ENCODE measurements at places on chromosomes 7 and 10.

DNA sequence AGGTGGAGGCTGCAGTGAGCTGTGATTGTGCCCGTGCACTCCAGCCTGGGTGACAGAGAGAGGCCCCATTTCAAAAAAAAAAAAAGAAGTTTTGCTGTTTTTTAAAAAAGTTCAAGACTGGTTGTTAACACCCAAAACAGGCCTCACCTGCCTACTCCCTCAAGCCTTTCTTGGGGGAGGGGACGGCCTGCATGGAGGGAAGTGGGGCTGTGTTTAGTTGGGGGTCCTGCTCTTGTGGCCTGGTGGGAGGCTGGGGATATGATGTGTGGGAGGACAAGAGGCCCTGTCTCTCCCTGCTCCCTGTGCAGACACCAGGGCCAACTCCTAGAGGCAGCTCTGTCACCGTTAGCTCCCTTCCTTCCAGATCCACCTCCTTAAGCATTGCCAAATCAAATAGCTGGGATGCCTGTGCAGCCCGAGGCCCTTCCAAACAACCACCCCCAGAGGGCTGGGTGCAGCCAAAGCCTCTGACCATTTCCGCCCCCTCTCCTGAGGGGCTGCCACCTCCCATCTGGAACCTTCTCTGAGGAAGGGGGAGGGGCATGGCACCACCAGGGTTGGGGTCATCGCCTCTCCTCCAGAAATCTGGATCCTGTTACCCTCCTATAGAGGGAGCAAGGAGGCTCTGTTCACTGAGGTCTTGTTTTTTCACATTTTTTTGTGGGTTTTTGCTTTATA lies 32.9 kb upstream of the ANKRD2 start:
- DNase-seq: no peak

DNA sequence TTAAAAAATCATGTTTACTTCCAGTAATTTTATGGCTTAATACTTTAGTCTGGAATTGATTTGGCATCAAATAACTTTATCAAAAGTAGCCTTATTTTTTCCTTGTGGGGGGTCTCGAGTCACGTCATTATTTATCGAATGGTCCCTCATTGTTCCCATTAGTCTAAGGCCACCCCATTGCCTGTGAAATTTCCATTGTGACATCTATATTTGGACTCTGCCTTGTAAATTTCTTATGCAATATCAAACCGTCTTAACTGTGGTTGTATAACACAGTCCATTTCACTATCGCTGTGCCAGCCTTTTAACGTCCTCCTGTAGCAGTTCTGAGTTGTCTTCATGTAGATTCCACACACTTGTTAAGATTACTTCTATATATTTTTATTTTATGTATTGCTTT lies 103.9 kb upstream of the RET start:
- DNase-seq: no peak

GRCh38 chr7:100781255-100781654 lies 46.1 kb downstream of the EPHB4 start:
- no peak for DNase-seq

GRCh38 chr7:43658718-43659548 lies 70.4 kb downstream of the COA1 start:
- DNase-seq: no peak

- DNase-seq: no peak
Measured at GRCh38 chr10:35950226-35950625, 308.1 kb upstream of the FZD8 start.

- no peak for DNase-seq
Measured at GRCh38 chr7:130419658-130420057, 21.2 kb downstream of the CEP41 start.

DNA sequence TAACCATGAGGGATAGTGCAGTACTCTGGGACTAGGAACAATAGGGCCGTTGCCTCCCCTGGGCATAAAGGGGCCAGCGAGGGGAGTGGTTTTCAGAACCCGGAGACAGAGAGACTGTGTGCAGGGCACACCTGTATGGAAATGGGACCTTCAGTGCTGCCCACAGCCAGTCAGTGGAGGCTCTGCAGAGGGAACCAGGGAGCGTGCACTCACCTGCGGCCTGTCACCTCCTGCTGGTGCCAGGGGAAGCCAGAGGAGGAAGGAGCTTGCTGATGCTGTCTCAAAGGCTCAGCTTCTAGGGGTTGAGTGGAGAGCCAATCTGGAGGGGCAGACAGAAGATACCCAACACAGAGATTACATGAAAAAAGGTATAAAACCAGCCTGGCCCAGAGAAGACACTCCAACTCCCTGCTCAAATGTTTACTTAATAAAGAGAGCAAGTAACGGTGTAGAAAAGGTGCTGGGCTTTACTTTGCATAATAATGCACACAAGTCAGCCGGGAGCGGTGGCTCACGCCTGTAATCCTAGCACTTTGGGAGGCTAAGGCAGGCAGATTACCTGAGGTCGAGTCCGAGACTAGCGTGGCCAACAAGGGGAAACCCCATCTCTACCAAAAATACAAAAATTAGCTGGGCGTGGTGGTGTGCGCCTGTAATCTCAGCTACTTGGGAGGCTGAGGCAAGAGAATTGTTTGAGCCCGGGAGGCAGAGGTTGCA lies 35.5 kb upstream of the WAPL start:
- no peak for DNase-seq

DNA sequence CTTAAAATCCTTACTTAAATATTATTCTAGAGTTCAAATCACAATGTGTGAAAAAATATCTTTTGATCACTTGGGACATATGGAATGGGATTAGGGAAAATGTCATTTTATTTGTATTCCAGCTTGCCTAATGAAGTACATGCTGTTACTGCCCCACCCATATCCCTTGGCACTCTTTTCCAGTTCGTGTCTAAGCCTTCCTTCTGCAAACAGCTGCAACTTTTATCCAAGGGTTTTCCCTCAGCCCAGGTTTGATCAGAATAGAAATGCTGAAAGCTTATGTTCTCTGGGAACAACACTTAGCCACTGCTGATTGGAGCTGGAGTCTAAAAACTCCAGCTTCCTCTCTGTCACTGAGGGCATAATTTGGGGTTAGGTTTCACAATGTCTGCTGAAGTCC lies 214.1 kb upstream of the FAM3C start:
- no peak for DNase-seq

GRCh38 chr7:7959979-7960670 lies 8.5 kb upstream of the GLCCI1 start:
- DNase-seq: no peak

- DNase-seq: no peak
Measured at GRCh38 chr7:136293272-136293671, 316.1 kb upstream of the MTPN start.

DNA sequence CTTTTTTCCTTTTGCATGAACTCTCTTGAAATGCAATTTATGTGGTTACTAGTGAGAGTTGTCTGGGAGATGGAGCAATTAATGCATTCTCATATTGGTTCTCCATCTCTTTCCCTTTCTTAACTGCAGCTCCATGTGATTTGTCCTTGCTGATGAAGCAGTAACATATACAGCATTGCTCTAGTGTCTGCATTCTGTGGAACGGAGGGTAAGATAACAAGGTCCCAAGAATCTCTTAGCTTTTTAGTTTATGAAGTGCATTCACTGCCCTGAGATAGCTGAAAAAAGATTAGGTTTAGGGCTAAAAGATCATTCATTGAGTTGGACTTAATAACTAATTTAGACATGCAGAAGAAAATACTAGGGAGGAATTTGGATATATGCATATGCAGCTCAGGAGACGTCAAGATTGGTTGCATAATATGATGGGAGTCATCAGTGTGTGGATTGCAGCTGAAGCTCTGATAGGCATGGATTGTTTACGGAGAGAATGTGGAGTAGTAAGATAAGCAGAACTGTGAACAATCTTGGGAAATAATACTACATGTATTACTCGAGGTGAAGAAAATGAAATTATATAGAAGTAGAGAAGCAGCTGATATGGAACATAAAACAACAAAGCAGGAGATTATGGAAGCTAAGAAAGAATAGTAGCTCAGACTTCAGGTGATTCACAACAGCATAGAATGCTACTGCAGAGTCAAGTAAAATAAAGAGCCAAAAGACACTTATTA lies 404.7 kb downstream of the ARL4A start:
- no peak for DNase-seq

DNA sequence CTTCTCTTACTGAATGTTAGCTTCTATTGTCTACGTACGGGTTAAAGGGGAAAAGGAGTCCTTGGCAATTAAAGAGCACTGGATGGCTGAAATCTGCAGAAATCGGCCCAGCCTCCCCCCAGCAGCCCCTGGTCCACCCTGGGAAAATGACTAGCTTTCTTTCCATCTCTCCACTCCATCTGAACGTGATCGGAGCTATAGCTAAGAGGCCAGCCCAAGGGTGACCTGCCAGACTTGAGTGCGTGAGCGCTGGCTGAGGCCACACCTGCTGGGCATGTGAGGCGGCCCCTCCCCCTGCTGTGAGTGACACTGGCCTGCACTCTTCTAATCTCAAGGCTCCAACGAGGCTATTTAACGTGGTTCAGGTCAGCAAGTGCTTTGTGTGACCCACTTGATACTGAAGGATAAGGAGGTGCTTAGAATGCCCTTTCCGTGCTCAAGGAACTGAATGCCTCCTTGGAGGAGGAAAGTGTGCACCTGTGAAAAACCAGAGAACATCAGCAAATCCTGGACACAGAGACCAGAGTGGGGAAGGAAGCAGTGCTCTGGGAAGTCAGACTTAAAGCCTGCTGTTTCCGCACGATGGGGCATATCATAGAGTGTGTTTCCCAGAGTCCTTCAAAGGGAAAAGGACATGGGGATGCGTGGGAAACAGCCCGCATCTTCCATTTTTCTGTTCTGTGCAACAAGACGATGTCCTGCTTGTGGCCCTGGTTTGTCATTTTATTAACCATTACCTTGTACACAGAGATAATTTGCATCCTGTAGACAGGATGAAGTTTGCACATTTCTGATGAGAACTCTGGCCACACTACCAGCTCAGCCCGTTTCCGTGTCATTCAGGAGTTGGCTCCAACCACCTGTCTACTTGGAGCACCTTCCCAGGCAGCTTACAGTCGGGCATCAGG lies 12.5 kb upstream of the MNX1 start:
- DNase-seq: no peak

GRCh38 chr7:143381427-143382125 lies 431 bp downstream of the ZYX start:
- no peak for DNase-seq

DNA sequence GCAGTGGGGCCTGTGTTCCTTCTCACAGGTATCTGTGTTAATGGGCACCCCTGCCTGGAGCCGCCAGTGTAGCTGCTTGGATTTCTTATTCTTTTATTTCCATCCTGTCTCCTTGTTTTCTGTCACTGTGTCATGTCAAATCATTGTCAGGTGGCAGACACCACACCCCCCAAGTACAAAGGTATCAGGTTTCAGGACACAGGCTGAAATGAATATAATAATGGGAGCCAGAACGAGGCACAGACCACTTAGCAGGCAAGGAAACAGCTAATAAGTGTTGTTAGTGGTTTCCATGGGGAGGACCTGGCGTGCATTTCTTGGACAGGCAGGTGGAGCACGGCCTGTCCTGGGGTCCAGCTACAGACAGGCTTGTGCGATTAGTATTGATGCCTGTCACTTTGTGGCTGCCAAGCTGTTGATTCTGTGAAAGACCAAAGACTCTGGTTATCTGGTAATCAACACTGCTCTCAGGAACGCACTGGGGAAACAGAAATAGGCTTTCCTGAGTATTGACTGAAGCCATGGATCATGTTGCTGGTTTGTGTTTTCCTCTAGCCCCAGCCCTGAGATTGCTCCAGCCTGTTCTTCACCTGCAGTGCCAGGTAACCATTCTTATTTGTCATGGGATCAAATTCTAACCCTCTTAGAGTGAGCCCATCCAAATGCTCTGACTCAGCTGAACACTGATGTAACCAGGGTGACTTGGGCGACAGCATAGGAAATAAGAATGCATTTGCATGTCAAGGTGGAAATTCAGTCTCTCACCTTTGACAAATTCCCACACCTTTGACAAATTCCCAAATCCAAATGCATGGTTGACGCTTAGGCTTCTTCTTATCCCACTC lies 1002.0 kb downstream of the LRMDA start:
- DNase-seq: no peak

GRCh38 chr10:88249450-88249849 lies 333.7 kb downstream of the RNLS start:
- no peak for DNase-seq

GRCh38 chr10:85864868-85865526 lies 501.6 kb downstream of the GRID1 start:
- no peak for DNase-seq

- no peak for DNase-seq
Measured at GRCh38 chr10:127798111-127798510, 61.1 kb downstream of the FOXI2 start.

DNA sequence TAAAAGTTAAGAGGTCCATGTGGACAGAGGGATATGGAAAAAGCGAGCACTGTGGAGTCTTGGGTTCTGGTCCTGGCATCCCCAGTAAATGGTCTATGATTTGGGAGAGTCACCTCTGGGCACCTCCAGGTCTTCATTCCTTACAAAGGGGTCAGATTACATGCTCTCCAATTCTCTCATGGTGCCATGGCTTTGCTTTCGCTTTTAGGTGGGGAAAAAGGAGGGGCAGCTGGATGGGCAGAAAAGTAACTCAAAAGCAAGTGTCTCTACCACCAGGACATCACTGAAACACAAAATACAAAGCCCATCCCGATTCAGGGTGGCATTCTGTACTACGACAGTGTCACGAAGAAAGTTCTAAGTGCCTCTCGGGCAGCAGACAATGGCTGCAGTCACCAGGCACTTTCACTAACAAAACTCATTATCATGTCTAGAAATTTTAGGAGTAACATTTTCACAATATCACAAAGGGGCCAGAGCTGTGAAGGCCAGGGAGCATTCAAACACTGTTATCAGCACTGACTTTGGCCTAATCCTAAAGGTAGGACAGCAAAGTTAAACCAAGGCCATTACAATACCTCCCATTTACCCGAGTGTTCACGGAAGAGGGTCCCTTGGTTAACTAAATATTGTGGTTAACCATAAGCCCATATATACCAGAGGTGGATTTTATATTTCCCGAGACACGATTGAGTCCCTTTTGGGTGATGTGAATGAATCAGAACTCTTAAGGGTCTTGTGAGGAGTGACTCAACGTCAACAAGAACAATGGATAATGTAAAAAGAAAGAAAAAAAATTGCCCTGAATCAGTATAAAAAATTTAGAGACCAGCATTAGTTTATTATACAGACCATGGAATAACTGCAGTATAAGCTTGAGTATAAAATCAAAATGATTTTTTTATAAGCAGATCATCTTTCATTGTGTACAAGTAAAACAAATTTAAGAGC lies 2.5 kb downstream of the PSAP start:
- DNase-seq: no peak

- no peak for DNase-seq
Measured at GRCh38 chr7:20235288-20235687, 18.1 kb upstream of the MACC1 start.

- DNase-seq: no peak
Measured at GRCh38 chr7:135645296-135645904, 16.9 kb upstream of the STMP1 start.

- peak; percentile 56 for DNase-seq
Measured at GRCh38 chr7:100493476-100494264, 9.9 kb downstream of the NYAP1 start.

GRCh38 chr10:80163741-80164341 lies 31.3 kb downstream of the PLAC9 start:
- DNase-seq: no peak
